ENCODE measurements at places on chromosomes 2 and 18.

DNA sequence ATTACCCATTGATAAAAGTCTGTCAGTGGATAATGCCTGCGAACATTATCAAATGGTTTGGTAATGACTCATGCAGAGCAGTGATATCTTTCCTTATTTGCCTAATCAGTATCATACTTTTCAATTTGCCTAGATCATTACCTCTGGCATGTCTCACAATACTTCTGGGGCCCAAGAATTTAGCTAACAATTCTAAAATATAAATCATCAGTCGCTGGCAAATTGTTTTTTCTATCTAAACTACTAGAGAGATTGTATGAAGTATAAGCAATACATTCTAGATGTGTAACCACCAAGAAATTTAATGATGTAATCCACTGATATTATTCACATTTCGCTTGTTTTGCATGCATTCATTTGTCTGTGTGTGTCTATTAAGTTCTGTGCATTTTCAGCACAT, 191.2 kb upstream of the CDH19 start:
- no peak for DNase-seq

DNA sequence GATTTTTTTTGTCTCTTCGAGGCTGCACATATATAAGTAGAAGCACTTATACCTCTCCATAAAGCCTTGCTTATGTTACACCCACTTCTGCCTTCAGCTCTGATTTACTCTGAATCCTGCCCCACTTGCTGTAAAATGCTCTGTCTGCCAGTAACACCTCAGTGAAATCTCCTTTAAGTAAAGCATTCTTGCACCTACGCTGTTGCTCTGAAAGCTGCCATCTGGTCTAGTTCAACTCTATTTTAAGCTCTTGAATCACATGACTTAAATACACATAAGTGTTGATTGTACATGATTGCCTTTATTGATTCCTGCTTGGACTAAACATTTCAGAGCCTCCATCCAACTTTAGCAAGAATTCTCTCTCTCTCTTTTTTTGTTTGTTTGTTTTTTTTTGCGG, 609.0 kb upstream of the CELF4 start:
- no peak for DNase-seq

- DNase-seq: no peak
These were observed 29.8 kb upstream of the SCN1A start for GRCh38 chr2:166157578-166157977.

GRCh38 chr2:26521913-26522180, 43.9 kb upstream of the OTOF start:
- no peak for DNase-seq

GRCh38 chr2:231163011-231163410, 35.4 kb upstream of the ARMC9 start:
- DNase-seq: no peak

DNA sequence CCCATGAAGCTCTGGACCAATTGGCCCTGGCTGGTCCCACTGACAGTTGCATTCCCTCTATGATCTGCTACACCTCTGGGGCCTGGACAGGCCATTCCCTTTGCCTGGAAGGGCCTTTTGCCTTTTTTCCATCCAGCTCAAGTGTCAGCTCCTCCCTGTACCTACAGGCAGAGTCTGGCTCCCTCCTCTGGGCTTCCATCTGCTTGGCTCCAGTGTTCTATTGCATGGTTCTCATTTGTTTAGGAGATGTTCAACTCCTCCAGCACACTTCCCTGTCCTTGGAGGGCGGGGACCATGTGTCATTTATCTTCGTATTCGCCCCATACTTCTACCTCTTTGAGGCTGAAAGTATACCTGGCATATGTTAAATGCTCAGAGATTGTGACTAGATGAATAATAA, 61.1 kb downstream of the PRKCE start:
- no peak for DNase-seq

DNA sequence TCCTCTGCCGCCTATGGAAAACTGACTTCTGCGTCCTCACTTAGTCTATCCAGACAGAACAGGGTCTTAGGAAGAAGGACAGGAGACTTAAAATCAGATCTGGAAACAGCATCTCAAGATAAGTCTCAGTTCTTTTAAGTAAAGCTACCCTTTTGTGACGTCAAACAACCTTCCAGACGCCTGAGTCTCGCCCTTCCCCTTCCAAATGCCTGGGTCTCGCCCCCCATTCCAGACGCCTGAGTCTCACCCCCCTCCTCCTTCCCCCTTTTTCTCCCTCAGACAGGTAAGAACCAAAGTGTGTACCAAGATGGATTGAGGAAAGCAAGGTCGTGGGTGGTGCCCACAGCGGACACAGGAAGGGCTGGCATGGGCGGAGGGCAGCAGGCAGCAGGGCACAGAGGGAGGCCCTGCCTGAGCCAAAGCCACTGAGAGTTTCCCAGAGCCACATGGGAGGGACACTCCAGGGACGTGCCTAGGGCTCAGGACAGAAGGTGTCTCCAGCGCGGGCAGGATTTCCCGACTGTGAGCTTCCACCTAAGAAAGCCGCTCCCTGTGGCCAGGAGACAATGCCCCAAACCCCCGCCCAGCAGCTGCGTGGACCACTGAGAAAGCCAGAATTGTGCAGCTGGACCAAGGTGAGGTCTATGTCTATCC, 51.3 kb downstream of the ANKMY1 start:
- no peak for DNase-seq

DNA sequence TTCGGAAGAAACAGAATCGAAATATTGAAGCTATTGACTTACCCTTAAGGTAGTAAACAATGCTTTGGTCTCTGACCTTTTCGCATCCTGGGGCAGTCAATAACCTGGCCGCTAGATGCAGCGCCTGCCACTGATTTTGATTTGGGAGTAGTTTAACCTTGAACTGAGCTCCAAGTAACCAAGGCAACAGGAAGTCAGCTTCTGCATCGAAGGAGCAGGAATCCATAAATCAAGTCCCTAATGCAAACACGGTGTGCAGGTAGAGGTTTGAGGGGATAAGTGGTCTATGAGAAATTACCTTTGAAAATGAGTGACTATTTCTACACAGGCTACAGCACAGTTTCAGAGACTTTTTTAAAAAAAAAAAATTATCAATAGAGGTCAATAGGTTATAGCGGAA, 353.5 kb downstream of the SETBP1 start:
- no peak for DNase-seq

DNA sequence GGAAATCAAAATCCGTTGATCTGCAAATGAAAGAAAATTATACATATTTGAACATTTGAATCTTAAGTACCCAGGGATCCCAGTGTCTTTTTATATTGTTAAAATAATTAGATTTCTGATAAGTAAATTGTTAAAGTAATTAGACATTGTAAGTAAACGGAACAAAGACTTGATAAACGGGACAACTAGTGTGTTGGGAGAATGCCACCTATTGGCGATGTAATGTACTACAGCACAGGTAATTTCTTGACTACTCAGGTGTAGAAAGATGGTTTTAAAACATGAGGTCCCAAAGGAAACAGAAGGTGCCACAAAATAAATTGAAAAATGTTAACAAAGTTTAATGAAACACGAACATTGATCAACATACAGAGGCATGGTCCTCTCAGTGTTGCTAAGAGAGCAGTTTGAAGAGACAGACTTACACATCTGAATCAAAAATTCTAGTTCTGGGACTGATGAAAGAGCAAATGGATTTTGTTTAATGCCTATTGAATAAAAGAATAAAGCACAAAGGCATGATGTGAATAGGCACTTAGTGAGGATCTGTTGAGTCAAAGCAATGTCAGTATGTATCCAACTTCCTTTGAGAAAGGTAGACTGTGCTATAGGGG, 103.4 kb upstream of the RASGRP3 start:
- DNase-seq: no peak

DNA sequence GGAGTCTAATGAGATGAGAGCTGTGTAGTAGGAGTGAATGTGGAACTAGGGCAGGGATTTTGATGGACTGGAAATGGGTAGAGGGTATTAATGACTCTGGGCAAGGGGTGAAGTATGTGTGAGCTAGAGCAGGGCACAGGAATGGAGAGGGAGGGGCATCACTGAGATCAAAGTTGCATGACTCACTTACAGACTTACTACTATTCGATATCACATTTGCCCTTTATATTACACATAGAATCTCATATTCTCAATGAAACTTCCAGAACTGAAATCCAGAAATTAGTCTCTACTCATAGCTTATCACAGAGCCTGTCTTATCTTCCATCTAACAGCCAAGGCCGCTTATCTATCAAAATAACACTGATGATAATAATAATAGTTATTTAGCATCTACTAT, 20.0 kb upstream of the ITGB6 start:
- DNase-seq: no peak

DNA sequence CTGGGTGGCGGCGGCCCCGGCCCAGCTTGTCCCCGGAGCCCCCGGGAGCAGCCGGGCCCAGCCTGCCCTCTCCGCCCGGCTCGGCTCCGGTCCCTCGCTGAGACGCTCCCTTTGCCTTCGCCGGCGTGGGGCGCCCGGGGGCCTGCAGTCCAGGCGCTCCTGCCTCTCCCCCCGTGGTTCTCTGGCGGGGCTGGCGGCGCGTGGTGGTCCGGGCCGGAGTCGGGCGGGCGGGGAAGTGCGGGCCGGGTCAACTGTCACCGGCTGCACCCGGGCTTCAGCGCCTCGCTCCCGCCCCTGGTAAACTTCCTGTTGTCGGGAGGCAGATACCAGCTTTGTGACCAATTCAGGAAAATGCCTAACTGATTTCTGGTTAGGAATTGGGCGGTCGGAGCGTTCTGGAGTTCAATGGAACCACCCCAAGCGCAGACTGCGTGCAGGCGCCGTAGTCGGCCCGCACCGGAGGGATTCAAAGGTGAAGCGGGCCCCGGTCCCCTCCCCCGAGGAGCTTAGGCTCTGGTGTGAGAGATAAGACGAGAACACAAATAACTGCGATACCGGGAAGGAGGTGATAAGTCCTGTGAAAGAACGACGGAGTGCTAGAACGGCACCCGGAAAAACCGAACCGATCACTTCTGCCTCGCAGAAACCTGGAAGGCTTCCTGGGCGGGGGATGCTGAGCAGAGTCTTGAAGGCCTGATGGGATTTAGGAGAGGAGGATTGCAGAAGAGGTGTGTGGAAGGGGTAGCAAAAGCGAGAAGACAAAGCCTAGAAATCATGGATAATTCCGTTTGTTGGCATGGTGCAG, 891 bp downstream of the CAB39 start:
- DNase-seq: peak; percentile 40

DNA sequence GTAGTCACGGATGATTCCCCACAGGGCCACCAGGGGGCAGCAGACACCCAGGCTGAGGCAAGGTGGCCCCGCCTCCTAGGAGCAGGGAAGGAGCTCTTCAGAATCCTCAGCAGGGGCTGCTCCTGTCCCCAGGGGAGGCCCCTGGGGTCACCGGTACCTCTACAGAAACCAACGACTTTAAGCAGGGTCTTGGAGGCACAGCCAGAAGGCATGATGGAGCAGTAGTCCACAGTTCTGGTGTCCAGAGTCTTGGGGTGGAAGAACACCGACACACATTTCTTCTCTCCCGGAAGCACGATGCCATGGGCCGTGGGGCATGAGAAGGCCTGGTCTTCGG, 11.5 kb downstream of the CFAP65 start:
- peak; percentile 79 for DNase-seq

GRCh38 chr2:79512442-79513401, at the start of gene CTNNA2:
Gene CTNNA2 (plus strand): TSS chr2:79513051.
- DNase-seq: peak; percentile 41

GRCh38 chr2:157468931-157469708, 25.2 kb upstream of the CYTIP start:
- DNase-seq: no peak

DNA sequence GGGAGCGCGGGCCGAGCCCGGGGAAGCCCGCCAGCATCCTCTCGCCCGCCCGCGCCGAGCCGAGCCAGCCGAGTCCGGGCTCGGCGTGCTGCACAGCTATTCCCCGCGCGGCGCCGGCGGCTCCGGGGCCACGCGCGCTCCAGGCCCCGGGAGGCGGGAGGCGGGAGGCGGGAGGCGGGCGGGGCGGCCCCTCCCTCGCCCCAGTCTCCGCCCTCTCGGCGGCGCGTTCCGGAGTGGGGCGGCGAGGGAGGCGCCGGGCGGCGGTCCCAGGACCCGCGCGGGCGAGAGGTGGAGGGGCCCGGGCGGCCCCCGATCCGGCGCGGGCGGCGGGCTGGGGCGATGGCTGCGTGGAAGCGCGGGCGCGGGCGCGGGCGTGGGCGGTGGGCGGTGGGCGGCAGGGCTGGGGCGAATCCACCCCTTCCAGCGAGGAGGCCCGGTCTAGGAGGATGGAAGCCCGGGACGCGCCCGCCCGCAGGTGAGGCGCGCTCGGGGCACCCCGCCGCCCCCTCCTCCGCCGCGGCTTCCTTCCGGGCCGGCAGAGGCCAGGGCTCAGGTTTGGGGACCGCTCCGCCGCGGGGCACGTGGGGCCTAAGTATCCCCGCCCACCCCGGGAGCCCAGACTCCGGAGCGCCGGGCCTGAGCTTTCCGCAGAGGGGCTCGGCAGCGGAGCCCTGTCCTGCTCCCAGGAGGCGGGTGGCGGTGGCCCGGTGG, at the start of gene ADCY3:
TSS of gene ADCY3 (minus strand) at position 140 of the 711 bp plus-strand sequence. CDS start 1,250 bp downstream, outside the sequence.
- DNase-seq: peak; percentile 66

GRCh38 chr2:86072271-86072858, 33.3 kb downstream of the POLR1A start:
- DNase-seq: peak; percentile 76

GRCh38 chr2:239806276-239806675, 218.9 kb downstream of the NDUFA10 start:
- no peak for DNase-seq

DNA sequence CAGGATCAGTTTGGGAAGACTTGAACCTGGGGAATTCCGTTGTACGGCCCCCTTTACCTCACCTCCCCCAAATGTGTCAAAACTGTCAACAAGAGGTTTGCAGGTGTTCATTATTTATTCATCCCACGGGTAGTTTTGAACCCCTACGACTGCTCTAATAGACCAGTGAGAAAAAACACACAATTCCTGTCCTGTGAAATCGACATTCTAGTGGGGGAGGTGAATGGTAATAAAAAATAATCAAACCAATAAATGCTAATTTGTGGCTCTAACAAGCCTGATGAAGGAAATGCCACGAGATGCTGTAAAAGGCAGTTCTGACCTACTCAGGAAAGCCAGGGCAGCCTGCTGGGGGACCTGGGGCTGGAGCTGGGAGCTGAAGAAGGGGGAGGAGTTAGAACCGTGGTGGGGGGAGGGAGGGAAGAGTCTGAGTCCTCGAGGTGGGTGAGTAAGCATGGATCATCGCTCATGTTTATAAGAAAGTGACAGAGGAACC, 463 bp upstream of the DNAJB2 start:
- DNase-seq: no peak

GRCh38 chr2:197248623-197249022, 62.0 kb downstream of the ANKRD44 start:
- DNase-seq: no peak

DNA sequence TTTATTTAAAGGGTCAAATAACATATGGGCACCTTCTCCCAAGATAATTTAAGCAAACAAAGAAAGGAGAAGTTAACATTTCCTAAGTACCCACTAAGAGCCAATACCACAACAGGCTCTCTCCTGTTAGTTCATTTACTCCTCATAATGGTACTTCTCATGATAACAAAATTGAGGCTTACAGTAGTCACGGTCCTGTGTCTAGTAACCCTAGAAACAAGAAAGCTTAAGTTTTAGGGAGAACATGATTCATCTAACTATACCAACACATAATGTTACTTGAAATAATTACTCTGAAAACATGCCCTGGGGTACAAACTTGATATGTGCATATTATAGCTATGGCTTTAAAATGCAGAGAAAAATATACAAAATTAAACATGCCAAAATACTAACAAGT, 19.8 kb downstream of the IWS1 start:
- no peak for DNase-seq

GRCh38 chr2:25266399-25266798, 75.3 kb downstream of the DNMT3A start:
- DNase-seq: no peak

GRCh38 chr2:60439219-60439974, 114.1 kb downstream of the BCL11A start:
- no peak for DNase-seq

GRCh38 chr2:11118761-11119160, 36.5 kb upstream of the SLC66A3 start:
- DNase-seq: no peak

All from left hindlimb (tissue), 1 donor.